Stimulated activated CD4-positive, alpha-beta T cell treated with anti-CD3 and anti-CD28 coated beads, Interleukin-2, amount 100 ng/mL, for 4 hours (primary cell): ENCODE measurements at places on chromosomes 7 and 10.

GRCh38 chr10:34169131-34169530, 646.0 kb downstream of the PARD3 start:
- no peak for DNase-seq

GRCh38 chr10:70680899-70681730, 8.8 kb downstream of the ADAMTS14 start:
- no peak for DNase-seq

DNA sequence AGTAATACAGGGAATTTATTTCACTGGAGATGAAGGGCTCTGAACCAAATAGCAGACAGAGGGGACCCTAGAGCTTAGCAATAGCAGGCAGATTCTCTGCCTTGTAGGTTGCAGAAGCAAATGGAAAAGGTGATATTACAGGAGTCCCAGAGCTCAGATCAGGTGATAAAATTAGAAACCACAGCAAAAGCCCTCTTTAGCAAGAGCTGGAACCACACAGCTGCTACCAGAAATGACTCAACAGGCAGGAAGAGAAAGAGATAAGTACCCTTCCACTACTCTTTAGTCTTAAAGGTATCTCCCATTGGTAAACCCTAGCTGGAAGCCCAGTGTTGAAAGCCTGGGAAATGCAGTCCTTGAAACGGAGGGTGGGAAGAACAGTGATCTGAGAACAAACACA, 535.6 kb upstream of the GHITM start:
- no peak for DNase-seq

DNA sequence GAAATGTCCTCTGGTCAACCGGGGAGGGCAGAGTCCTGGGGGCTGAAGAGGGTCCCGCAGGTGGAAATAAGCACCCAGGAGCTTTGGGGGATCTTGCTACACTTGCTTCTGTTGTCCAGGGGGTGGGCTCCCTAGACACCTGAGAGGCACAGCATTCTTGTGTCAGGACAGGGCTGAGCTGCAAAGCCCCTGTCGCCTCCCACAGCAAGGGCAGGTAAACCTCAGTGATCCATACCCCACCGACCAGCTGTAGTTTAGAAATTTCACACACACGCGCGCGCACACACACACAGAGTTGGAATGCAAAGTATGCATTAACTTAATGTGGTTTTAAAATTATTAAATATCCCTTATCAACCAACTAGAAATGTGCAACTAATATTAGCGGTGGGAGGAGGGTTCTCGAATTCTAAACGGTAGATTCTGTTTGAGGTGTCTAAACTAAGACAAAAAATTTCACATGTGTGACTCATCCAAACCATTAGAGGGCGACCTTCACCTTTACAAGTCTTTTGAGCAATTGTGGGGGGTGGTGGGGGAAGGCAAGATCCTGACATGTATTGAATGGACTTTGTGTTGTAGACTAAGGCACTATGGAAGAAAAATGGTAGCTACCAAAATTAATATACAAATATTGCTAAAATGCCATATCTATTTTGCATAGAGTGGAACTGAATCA, 34.3 kb upstream of the PTF1A start:
- DNase-seq = no peak

GRCh38 chr7:105389088-105389650, 448 bp upstream of the SRPK2 start:
- no peak for DNase-seq

GRCh38 chr7:30070052-30070451, 41.8 kb downstream of the PLEKHA8 start:
- DNase-seq = no peak

GRCh38 chr7:81924494-81924893, 154.6 kb upstream of the HGF start:
- no peak for DNase-seq

GRCh38 chr10:118758449-118758848, 3.7 kb upstream of the CACUL1 start:
- no peak for DNase-seq

DNA sequence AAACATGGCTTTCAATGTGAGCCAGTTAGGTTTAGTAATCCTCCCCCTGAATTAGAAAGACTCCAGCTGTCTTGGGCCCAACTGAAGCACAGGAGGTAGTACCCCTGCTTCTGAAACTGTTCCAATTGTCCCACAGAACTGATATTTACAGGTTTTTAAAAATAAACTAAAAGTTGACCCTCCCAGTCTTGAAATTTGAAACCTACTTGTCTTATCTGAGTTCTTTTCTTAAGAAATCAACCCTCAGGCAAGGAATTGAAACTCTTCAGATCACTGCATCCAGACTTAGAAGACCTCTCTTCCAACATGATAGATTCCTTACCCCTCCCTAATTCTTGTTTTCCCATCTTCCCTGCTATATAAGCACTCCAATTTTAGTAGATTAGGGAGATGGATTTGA, 13.3 kb upstream of the ARHGAP21 start:
- DNase-seq = no peak

DNA sequence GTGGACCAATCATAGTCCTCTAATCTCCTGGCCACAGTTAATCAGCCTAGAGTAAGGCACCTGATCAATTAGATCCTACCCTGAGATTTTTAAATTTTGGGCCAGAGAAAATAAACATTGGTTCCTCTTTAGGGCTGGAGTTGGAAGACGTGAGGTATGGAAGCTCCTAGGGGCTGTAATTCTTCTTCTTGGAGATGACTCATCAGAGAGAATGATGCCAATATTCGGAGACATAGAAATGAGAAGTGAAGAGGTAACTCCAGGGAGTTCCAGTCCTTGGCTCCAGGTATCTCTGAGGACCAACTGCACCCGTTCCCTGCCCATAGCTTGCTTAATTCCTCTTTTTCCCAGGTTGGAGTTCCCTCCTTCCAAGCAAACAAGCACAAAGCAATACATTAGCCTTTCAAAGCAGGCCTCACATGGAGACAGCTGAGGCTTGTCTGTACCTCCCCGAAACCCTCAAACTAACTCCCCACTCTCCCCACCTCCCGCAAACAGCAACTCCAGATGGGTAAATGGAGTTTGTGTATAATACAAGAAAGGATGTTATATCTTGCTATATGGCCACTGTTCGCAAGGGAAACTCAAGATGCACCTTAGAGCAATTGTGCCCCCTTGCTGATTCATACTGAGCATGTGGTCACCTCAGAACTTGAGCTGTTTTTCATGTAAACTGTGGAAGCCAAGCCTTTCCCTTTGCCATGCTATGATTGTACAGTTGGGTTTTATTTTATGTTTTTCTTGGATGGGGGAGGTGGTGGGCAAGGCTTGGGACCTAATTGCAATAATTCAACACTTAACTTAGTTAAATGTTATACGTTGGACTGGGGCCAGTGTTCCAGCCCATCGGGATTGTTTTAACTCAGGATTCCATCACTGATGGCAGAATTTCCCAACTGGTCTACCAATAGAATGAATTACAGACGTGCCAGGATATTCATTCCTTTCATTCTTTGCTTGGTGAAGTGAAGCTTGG, 29.3 kb downstream of the PIK3AP1 start:
- no peak for DNase-seq

- peak; percentile 60 for DNase-seq
Measured at GRCh38 chr10:73771722-73772280, 10.0 kb upstream of the CHCHD1 start.

DNA sequence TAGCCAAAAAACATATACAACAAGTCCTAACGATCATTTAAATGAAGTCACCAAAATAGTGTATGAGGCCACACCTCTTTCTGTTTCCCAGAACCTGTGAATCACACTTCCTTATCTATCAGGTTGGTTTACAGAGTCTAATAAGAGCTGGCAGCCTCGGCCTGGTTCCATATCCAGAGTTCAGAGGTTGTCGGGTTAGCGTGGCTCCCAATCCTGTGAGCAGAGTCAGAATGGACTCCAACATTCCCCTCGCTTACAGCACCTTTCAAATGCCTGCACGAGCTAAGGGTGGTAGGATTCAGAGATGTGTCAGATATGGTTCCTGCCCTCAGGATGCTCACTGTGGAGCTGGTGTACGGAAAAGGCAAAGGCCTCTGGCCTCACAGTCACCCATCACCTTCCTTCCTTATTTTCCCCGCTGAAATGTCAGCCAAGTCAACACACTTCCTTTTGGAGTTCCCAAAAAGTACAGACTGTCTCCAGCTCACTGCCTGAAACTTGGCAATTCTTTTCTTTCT, 6.0 kb downstream of the IL15RA start:
- peak; percentile 19 for DNase-seq

DNA sequence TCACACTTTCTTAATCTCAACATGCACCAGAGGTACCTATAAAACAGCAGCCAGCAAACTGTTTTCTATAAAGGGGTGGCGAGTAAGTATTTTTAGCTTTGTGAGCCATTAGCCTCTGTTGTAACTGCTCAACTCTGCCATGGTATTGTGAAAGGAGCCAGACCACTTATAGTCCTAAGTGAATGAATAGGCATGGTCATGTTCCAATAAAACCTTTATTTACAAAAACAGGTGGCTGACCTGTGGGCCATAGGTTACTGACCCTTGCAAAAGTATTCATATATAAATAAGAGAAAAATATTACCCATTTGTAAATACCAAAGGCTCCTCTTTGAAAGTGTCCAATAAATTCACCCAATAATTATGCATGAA, 50.3 kb downstream of the ICA1 start:
- no peak for DNase-seq

DNA sequence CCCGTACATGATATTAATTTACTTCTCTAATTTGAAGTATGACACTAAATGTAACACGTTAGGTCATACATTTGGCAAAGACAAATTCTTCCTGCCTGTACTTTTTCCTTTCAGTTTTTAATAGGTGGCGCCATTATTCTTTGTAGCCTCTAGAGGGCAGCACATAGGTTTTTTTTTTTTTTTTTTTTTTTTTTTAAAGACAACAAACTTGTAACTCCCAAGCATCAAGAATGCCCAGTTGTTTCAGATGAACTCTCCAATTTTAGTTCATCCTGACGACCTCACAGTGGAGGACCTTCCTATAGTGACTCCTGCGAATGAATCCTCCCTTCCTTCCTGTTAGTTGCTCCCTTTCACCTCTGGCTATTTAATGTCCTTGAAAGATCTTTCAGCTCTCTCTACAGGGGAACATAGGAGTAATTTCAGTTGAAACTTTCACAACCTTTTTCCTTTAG, 139.3 kb upstream of the HDAC9 start:
- DNase-seq = no peak

GRCh38 chr10:69759641-69760040, 42.1 kb upstream of the COL13A1 start:
- DNase-seq = no peak

GRCh38 chr7:32200646-32201045, 130.4 kb upstream of the PDE1C start:
- no peak for DNase-seq
